ENCODE measurements at places on chromosomes 7 and 10. TPM values are rescaled to one million over a fixed set of nuclear protein-coding genes. Genes with fewer than 3 reads are reported as not detected.

The CLDN3 gene
- total RNA-seq, result 54.9 TPM

DNA sequence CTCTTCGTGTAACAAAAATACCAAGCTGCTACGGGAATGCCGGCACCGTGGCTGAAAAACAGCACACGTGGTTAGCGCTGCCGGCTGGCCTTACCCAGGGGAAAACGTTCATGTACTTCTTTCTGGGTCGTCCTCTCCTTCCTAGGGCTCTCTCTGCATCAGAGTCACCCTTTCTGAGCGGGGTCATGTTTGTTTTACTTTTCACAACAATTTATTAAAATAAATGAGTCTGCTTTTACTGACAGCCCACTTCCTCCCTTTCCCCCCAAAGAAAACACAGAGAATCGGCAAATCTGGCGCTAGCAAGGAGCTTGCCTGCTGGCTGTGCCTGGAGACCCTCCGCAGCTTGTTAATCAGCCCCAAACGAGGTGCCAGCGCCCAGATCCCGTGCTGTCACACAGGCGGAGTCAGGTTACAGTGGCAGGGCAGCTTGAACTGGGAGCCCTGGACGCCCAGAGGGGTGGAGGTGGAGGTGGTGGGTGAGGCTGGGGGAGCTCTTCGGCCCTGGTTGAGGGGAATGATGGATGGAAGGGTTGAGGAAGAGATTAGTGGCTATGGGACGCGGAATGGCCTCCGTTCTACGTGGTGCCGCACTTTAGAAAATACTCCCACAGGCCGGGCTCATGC, 162.2 kb upstream of the TNS3 start:
- no peak for DNase-seq

DNA sequence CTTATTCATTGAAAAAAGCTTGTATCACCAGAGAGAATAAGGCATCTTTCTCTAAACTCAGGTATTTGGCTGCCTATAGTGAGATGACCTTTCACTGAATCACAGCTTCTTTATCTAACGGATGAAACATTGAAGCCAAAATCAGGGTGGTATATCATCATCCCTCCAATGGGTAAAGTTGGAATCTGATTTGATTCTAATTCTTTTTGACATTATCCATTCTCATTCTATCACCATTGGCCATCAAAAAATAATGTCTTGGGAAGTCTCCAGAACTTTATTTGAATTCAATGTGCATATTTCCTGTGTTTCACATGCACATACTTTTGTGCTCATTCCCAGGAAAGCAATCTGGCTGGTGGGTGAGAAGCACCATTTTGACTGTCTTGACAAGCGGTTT, 95.2 kb downstream of the PLPP4 start:
- DNase-seq, result no peak

- DNase-seq, result no peak
Observed at GRCh38 chr7:17844022-17844421, 96.3 kb downstream of the SNX13 start.

DNA sequence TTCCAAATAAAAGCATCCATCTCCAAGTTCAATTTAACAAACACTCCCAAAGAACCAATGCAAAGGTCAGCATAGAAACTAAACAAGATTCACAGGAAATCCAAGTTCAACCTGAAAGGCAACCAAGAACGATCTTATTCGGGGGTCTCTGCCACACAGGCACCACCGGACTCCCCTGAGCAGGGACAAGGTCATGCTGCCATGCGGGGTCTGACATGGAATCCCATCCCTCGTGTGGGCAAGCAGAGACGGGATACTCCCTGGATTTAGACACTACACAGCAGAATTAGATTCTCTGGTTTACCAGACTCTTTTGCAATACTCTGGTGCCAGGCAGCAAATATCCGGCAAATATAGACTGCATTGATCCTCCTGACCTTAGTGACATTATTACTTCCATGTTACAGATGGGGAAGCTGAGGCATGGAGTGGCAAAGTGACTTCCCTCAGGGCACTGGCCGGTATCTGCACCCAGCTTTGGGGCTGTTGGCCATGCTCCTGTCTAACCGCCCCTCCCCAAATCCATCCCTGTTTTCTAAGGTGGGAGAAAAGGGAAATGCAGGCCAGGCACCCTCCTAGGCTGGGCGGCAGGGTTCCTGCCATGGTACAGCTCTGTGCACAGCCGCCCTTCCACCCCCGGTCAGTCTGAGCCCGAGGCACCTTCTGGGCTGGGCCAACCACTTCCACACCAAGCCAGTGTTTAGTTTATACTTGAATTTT, 111.8 kb downstream of the VIPR2 start:
- peak; percentile 27 for DNase-seq

GRCh38 chr7:128265156-128265905, 24.3 kb downstream of the LEP start:
- no peak for DNase-seq

GRCh38 chr10:11789956-11790355, 33.2 kb upstream of the PROSER2 start:
- no peak for DNase-seq

GRCh38 chr7:84841809-84842208, 345.0 kb downstream of the SEMA3D start:
- no peak for DNase-seq

DNA sequence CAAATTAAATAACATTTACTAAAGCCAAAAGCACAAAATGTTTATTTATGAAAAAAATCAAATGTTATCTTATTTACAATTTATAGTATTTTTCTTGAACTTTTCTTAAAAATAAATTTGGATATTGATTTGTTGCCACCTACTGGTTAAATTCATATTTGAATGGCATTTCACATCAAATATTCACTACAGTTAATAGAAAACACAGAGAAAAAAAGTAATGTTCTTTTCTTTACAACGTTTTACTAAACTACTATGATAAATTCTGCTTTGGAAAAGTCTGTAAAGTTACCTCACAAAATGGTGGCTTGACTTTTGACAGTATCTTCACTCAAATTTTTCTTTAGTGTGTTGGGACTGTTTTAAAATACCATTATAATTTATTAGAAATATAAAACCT, 52.7 kb downstream of the SRPK2 start:
- DNase-seq, result no peak

DNA sequence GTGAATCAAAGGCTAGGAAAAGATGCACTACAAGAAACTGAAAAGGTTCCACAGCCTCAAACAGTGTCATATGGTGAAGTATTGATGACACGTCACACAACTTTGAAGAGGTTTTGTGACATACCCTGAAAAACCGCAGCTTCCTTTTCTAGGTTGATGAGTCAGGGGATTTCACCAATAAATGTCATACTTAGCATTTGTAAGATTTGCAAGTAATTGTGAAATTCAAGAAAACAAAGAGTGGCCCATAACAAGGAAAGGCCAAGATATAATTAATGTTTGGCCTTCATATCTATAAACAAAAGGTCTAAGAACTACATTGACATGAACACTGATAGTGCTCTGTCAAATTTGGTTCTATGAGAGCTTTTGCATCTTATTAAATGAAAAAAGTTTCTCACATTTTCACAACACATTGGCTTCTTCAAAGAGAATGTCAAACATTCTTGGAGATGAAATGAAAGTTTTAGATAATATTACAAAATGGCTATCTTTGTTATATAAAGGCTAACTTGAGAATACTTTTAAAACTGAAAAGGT, 62.0 kb upstream of the NAMPT start:
- no peak for DNase-seq
